NCI-H446 (cell line): ENCODE measurements at places on chromosomes 4 and X.

DNA sequence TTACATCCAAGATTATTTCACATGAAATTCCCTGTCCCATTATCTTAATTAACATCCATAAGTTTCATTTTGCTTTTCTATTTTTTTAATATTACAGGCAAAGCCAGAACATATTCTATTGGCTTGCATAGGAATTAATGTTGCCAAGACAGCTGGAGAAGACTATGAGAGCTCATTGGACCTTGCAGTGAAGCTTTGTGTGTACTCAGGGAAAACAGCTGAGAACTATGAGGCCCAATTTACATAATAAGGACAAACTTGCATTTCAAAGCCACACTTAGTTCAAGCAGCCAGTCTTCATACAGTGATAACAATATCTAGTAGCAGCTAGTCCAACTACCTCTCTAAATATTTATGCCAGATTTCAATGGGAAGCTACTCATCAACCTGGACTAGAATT lies 134.4 kb downstream of the DDX53 start:
- DNase-seq, result no peak

GRCh38 chr4:57124145-57124544 lies 14.0 kb upstream of the IGFBP7 start:
- no peak for DNase-seq

- DNase-seq, result no peak
Observed at GRCh38 chrX:47264483-47265173, 31.8 kb downstream of the USP11 start.

DNA sequence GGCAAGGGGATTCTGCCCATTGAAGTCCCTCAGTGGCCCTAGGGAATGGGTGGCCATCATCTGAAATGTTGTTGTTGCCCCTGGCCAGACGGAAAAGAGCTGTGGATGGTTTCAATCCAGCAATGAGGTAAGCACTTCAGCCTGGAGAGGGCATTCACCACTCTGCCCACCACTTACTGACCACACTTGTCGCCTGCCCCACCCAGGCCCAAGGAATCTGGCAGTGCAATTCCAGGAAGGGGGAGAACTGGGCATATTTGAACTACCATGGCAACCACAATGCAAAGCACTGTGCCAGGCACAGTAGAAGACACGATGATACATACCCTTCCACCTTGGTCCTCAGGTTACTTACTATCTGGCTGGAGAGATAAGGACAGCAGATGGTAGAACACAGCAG lies 161.6 kb downstream of the PDGFRA start:
- DNase-seq, result no peak

- DNase-seq, result no peak
Observed at GRCh38 chr4:172543249-172543648, 625.4 kb upstream of the GALNT7 start.
